ENCODE measurements at places on chromosomes 2 and 18.

DNA sequence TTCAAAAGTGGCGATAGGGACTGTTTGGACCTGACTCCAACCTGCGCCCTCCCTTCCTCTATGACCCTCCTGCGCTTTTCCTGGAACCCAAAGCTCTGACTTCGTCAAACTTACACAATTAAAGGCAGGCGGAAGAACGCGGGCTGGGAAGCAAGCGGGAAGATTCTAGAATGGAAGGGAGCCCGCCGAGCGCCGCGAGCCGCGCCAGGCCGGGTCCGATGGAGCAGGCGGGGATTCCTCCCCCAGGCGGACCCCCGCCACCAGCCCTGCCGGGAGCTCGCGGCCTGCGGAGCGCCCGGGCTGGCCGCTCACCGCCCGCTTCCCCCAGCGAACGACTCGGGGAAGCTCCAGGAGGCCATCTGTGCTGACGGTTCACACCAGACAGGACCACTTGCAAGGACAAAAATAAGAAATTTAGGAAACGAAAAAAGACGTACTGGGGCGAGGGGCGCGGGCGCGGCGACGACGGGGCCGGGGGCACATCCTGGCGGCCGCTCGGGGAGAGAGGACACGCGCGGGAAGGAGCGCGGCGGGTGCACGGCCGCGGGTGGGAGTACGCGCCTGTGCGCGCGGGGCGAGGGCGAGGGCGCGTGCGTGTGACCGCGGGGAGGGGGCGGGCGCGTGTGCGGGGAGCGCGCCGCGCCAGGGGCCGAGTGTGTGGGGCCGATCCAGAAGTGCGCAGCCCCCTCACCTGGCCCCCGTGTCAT is 1.1 kb upstream of the SALL3 start:
- peak; percentile 24 for DNase-seq

- DNase-seq: peak; percentile 51
Measured at GRCh38 chr2:189086710-189087109, 92.9 kb downstream of the COL5A2 start.

DNA sequence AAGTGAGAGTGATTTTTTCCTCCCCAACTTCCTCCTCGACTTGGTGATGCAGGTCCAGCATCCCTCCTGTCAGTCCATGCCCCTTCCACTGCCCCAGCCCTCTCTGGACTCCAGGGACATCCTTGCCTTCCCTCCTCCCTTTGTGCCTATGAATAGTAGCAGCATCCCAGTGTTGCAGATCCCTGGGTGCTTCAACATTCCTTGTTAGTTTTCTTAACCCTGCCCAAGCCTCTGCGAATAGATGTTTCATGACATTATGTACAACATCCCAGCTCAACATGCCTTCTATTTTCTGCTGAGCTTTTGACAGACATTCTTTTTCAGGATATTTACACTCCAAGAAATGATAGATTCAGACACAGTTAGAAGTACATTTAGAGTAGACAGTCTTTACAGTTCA is 35.3 kb upstream of the CCDC150 start:
- no peak for DNase-seq

GRCh38 chr2:6975988-6976387 is 58.8 kb downstream of the RNF144A start:
- peak; percentile 39 for DNase-seq

DNA sequence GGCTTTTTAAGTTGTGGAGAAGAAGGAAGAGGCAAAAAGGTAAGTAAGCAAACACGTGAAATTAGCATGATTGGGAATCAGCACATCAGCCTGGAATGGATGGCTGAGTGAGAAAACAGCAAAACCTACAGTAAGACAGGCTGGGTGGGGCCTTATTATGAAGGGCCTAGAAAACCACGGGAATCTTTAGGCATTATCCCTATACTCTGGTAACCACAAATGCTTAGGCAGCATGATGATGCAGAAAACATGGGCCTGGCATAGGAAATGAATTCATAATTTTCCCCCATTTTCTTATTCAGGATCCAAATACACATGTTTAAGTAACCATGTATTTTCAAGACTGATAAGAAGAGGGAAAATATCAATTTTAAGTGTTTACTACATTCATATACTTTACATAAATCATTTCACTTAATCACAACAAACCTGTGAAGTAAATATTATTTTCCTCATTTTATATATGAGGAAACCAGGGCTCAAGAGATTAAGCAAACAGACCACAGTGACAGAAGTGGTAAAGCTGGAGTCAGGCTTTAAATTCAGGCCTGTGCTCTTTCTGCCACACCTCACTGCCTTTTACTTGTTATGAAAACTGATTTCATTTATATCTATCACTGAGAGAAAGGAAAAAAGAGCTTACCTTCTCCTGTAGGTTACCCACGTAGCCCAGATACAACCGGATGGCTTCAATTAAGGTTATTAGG is 4.0 kb downstream of the TMEM17 start:
- DNase-seq: peak; percentile 26

- no peak for DNase-seq
Measured at GRCh38 chr2:102321941-102322719, 10.8 kb downstream of the IL1RL1 start.

DNA sequence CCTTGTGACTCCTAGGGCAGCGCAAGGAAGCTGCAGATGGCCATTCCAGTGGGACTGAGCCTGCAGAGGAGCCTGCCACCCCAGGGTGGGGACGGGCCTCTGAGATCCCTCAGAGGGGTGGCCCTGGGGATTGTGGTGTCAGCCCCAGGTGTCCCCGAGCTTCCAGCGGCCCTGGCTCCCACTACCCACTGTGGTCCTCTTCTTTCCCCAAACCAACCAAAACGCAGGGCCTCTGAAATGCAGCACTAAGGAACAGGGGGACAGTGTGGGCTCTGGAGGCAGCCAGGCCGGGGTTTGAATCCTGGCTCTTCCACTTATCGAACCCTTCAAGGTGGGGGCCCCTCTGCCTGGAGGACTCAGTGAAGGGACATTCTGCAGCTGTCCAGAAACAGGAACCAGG is 32.7 kb downstream of the ATOH8 start:
- no peak for DNase-seq

GRCh38 chr2:9473308-9473984 is 905 bp upstream of the IAH1 start:
- DNase-seq: no peak

- peak; percentile 44 for DNase-seq
Measured at GRCh38 chr2:52936029-52936428, 831.6 kb upstream of the CHAC2 start.

DNA sequence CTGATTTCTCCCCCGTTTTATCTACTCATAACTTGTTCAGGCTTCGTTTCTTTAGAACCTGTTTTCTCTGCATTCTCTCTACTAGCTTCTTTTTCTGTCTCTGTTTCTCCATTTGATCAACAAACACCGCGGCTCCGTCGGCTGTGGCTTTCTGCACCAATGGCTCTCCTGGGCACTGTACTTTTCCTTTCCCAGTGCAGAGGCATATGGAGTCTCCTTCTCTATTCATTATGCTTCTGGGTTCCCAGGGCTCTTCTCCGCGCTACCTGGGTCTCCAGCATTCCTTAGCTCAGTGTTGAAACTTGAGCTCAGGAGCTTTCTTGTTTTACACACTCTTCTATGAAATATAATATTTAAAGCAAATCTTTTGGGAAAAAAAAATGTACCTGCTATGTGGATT is 196.6 kb upstream of the SOX11 start:
- no peak for DNase-seq

DNA sequence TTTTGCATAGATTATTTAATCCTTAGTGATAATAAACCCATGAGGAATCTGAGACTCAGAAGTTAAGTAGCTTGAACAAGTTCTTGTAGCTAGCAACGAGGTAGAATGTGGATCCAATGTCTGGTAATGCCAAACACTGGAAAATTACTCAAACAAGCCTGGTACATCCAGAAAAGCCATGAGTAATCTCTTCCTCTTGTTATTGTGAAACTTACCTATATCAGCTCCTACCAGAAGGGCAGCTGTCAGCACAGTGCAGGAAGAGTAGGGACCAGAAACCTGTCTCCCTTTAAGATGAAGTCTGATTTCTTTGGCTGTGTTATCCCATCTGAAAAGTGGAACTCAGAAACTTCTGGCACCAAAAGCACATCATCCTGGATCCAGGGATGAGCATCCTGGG is 7.7 kb upstream of the SERPINB8 start:
- no peak for DNase-seq

DNA sequence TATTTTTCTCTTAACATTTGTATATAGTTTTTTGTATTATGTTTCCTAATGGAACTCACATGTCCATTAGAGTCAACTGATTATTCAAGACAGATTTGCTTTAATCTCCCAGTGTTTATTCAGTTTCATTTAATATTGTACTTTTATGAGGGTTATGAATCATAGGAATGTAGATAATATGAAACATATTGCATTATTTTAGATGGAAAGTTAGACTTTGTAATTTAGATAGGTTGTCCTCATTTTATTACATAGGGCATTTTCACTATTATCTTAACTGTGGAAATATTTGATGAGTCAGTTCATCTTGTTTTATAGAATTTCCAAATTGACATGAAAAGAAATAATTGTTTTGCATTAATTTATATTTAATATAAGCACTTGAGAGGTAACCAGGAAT is 240.8 kb downstream of the PLCL1 start:
- DNase-seq: no peak

DNA sequence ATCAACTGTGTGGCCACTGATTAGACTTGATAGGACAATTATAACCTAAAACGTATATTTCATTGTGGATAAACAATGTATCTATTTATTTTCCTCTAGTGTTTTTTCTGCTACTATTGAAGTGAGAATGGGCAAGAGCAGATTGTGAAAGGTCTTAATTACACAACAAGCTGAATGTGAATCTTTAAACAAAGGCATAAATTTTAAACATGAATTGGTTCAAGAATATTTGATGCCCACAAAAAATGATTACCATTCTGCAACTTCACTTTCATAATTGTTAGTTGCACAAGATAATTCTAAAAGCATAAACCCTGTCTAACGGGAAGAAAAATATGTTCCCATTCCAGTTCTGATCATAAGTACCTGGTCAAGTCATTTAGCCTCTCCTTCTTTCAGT is 285.6 kb downstream of the GULP1 start:
- no peak for DNase-seq

DNA sequence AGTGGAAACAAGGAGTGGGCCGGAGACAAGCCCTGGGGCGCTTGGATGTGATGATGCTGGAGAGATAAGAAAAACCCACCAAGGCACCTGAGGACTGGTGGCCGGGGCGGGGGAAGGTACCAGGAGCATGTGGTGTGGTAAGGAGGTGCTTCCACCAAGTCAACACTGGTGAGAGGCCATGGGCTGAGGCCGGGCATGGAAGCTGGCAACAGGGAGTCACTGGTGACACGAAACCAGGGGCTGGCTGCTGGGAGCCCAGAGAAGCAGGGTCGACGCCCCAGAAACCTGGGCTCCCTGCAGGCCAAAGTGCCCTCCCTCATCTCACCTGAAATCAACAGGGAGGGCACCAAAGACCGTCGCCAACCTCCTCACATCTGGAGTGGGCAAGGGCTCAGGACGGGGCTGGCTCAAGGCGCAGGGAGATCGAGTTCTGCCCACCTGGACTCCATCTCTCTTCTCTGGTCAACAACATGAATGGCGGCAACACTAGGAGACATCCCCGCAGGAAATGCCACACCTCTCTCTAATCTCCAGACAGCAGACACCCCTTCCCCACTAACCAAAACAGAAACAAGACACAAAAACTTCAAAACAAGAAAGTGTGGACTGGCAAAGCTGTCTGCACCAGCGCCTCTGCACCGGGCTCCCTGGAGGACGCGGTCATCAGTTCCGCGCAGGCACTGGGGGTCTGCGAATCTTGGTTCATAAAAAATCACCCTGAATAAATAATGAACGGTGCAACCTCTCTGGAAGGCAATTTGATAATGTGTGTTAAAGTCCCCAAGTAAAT is 185.5 kb downstream of the HDAC4 start:
- no peak for DNase-seq

DNA sequence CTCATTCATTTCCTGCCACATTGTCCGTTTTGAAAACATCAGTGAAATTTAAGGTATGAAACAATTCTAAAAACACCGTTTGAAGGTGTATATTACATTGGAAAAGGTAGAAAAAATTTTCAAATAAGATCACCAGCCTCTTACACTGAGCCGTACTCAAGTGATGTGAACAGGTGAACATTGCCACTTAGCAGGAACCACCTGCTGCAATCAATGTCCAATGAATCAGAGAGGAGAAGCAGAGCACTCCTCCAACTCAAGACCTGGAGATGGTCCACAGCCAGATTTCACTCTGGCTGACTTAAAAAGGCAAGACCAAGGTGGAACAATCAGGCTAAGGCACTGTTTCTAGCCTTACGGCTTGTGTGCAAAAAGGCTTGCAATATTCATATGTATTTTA is 110.3 kb upstream of the TTN start:
- no peak for DNase-seq

DNA sequence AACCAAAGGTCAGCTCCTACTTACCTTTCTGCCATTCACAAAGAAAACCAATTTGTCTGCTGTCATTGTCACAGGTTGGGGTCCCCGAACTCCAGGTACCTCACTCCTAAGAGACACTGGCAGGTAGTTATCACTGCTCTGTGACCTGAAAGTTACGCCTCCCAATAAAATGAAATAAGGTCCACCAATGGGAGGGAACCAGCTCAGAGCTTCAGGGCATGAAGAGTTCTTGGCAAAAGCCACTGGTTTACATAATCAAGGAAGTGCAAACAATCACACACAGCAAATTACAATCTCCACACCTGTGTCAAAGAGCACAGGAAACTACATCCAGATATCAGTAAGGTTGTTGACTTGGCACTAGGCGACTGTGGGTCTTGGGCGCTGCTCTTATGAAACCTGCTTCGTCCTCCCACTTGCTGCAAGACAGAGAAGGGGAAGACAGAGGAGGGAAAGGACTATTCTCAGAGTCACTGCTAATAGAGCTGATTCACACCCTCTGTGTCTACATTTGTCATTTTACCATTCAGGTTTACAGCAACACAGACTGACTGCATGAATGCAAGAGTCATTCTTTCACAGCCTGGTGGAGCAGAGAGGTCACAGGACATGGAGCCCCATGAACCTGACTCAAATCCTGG is at the start of gene XDH:
Gene XDH (minus strand): TSS at position 142 of the 641 bp plus-strand sequence. CDS start 76 bp downstream, at position 66.
- DNase-seq: no peak

DNA sequence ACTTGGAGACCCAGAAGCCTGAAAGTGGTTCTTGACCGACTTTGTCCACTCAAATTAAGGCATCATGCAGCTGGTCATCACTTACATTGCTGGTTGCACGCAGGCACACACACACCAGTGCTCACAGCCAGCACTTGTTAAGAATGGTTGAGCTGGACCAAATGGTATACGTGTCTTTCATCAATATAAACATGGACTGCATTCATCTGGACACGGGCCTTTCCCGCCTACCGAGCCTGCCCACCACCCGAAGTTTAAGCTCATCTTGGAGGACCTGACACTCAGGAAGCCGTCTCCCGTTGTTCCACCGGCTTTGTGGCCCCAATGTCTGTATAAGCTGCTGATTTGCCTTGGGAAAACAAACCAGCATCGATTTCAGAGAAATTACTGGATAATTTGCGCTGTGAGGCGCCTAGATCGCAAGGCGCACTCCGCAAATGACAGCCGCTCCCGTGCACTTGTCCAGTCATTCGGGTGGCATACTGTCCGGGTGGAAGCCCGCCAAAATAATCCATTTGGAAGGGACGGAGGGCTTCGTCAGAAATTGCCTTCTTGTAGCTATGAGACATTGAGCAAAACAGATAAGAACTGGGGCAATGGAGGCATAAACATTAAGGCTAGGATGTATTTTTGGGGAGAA is 40.1 kb upstream of the AKAIN1 start:
- DNase-seq: no peak

- DNase-seq: no peak
Measured at GRCh38 chr2:43417300-43417699, 178.5 kb downstream of the THADA start.

GRCh38 chr2:137823196-137823595 is 141.1 kb upstream of the HNMT start:
- DNase-seq: no peak

All from astrocyte of the spinal cord (primary cell).